ENCODE measurements at places on chromosomes 3 and 15.

- H3K36me3 ChIP-seq = no peaks in the 10 kb centered on the region
- peak; percentile 75 for DNase-seq
- peaks cover 69% of the 10 kb centered on the region for H3K4me1 ChIP-seq
- H3K27ac ChIP-seq = peak overlapping the region; percentile 67
- H3K4me3 ChIP-seq = no peak overlapping the region
- H3K27me3 ChIP-seq = no peaks in the 10 kb centered on the region
Measured at GRCh38 chr15:85618956-85619491, 175.7 kb downstream of the KLHL25 start.

DNA sequence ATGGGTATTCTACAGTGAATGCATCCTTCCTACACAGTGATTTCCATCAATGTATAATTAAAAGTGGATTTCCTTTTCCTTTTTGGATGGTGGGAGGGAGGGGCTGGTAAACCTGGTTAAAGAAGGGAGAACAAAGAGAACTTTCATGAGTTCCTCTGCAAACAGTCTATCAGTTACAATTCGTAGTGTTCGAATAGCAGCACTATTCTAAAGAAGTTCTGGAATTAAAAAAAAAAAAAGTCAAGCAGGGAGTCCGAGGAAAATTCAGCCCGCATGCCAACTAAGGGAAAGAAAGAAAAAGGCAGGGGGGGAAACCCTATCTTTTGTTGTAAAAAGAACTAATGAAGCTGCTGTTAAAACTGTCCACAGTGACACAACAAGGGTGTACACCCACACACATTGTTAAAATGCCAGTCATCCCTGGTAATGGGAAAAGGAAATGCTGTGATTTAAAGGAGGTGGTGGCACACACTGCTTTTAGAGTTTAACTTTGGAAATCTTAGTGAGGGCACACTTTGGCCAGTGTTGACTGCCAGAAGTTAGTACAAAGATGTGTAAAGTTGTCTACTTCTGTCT lies 521.2 kb downstream of the ZIC1 start:
- H3K27ac ChIP-seq = no peak overlapping the region
- no peaks in the 10 kb centered on the region for H3K36me3 ChIP-seq
- no peaks in the 10 kb centered on the region for H3K27me3 ChIP-seq
- no peak overlapping the region for H3K4me3 ChIP-seq
- no peak for DNase-seq
- H3K4me1 ChIP-seq = no peaks in the 10 kb centered on the region

- H3K4me1 ChIP-seq = peaks cover 12% of the 10 kb centered on the region
- DNase-seq = no peak
- no peak overlapping the region for H3K27ac ChIP-seq
- no peaks in the 10 kb centered on the region for H3K36me3 ChIP-seq
Measured at GRCh38 chr3:102233881-102234280, 200.9 kb upstream of the ZPLD1 start.

- no peaks in the 10 kb centered on the region for H3K27me3 ChIP-seq
- H3K36me3 ChIP-seq = no peaks in the 10 kb centered on the region
- no peak for DNase-seq
- no peak overlapping the region for H3K27ac ChIP-seq
Measured at GRCh38 chr3:26596335-26596734, 26.2 kb upstream of the LRRC3B start.

DNA sequence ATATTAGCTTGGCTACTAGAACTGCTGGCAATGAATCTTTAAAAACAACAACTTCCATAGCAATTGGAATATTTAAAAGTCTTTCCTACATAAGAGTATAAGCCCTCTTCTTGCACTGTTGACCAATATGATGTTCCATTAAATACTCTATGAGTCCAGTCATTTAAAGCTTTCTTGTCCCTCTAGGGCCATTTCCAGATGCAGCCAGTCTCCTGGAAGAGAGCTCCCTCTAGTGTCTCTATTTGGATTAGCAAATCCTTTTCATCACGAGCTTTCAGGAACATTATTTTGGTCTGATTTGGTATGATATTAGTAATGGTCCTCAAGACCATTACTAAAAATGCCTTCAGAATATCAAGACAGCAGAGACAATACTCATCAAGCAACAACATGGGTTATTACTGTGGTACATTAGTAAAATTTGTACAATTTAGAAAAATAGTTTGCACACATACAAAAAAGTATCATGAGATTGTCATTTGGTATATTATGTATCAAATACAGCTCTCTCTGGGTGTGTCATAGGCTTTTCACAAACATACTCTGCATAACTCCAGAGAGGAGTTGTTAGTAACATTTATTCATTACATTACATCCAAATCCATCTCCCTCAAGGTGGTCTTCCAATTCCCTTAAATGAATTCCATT lies 101.3 kb downstream of the DPH6 start:
- peak; percentile 56 for DNase-seq
- H3K27ac ChIP-seq = no peak overlapping the region
- peaks cover 5% of the 10 kb centered on the region for H3K4me1 ChIP-seq
- no peak overlapping the region for H3K4me3 ChIP-seq

DNA sequence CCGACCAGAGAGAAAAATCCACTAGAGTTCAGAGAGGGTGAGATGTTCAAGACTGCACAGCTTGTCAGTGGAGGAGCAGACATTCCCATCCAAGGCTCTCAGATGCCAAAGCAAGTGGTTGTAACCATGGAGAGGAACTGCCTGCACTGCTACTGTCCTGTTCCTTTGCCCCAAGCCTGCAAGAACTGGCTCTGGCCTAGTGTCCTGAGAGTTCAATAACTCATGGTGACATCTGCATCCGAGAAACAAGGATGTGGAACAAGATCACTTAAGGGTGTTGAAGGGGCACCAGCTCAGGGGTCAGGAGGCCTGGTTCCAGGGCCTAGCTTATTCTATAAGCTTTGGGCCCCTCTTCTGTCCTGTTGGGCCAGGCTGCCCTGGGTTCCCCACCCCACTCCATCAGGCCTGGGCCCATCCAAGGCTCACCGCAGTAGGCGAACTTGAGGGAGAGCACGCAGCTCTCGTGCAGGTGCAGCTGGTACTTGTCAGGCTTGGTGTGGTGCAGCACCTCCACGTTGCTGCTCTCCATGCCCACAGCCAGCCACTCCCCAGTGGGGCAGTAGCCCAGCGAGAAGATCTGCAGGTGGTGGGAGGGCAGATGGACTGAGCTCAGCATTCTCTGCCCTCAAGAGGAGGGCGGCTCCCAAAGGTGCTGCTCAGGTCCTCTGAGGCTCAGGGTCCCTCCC lies 45.6 kb downstream of the TLE3 start:
- H3K4me1 ChIP-seq = no peaks in the 10 kb centered on the region
- DNase-seq = no peak
- H3K27me3 ChIP-seq = no peaks in the 10 kb centered on the region
- no peak overlapping the region for H3K27ac ChIP-seq
- H3K36me3 ChIP-seq = peaks cover 5% of the 10 kb centered on the region

GRCh38 chr3:99544786-99545281 lies 93.6 kb upstream of the COL8A1 start:
- H3K36me3 ChIP-seq = no peaks in the 10 kb centered on the region
- no peaks in the 10 kb centered on the region for H3K27me3 ChIP-seq
- no peaks in the 10 kb centered on the region for H3K4me1 ChIP-seq
- DNase-seq = no peak
- H3K4me3 ChIP-seq = no peak overlapping the region

DNA sequence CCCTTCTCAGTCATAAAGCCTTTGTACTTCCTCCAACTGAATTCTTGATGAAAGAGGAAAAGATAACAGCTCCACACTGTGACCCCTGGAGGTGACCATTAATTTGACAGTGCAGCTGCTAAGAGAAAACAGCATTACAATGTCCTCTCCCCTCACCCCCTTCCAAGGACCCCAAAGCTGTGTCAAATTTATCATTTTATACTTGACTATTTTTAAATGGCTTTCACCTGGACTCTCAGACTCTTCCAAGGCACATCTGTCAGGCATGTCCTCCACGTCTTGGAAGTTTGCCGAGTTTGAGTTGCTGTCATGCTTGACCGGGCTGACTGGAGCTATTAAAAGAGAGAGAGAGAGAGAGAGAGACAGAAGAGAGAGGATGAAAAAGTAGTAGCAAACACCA lies 236.5 kb downstream of the WDR72 start:
- H3K4me3 ChIP-seq = no peak overlapping the region
- no peaks in the 10 kb centered on the region for H3K4me1 ChIP-seq
- no peaks in the 10 kb centered on the region for H3K27me3 ChIP-seq
- no peaks in the 10 kb centered on the region for H3K36me3 ChIP-seq
